ENCODE measurements at places on chromosomes 3 and 15.

- DNase-seq: no peak
Measured at GRCh38 chr15:74829486-74829885, 3.1 kb downstream of the CPLX3 start.

DNA sequence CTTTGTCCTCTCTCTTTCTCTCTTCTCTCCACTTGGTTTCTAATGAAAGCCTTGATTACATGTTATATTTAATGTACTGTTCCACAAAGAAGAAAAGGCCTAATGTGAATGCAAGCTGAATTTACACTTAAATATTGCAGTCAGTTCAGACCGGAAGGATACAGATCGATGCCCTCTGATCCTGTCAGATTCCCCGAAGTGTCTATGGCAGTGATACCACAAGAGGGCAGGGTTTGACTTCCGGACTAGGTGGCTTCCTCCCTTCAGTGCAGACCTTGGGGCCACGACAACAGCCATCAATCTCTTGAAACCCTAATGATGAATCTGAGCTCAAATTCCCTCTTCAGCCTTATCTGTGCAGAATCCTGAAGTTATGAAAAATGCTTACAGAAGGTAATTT is 29.5 kb downstream of the AGTR1 start:
- DNase-seq: peak; percentile 63

DNA sequence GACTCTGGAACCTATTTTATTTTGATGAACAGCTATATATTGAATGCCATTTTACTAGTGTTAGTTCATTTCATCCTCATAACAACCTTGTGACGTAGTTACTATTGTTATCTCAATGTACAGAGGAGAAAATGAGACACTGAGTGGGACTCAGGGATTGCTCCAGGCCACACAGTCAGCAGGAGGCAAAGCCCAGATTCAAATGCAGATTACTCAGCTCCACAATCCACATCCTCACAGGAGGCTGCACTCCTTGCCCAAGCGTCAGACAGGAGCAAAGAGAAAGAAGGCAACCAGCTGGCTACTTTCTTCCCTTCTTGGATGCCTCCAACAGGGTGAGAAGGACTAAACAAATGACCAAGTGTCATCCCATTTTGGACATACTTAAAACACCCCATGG is 92.0 kb upstream of the CCDC54 start:
- DNase-seq: no peak

DNA sequence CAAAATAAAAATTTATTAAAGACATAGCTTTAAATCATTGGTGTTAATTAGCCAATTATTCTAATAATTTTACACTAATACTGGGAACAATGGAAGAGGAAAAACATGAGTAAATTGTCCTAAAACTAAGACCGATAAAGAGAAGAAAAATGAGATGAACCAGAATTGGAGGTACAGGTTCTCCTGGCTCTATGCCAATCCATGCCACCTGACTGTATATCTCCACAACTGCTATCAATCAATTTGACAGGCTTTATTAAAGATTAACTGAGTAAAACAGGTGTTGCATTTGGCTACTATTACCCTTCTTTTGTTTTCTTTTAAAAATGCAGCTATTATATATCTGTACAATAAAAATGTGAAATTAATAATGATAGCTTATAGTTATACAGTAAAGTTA is 850.0 kb downstream of the CADM2 start:
- no peak for DNase-seq

- DNase-seq: peak; percentile 75
Measured at GRCh38 chr15:63487076-63487757, 17.2 kb upstream of the USP3 start.

- no peak for DNase-seq
Measured at GRCh38 chr15:86237111-86237500, 157.4 kb downstream of the AGBL1 start.

DNA sequence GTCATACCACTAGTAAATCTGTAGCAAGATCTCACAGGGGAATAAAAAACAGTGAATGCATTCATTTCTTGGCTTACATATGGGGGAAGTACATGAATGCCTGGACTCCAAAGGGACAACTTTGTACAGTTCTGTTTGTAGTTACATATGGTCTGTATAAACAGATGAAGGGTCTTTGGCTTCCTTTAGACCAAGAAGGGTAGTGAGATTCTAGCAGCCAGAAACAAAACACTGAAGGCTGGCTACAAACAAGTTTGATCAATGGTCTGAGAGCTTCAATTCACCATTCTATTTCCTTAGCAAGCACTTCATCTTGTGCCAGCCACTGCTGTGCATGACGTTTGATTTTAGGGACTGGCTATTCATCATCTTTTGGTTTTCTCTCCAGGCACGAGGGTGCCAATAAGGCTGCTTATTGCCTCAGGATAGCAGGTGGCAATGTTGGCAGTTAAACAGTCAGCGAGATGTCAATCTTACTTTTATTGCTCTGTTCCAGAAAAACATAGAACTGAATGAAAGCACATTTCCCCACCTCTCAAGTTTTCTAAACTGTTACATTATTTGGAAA is 313.7 kb upstream of the COL8A1 start:
- peak; percentile 14 for DNase-seq

DNA sequence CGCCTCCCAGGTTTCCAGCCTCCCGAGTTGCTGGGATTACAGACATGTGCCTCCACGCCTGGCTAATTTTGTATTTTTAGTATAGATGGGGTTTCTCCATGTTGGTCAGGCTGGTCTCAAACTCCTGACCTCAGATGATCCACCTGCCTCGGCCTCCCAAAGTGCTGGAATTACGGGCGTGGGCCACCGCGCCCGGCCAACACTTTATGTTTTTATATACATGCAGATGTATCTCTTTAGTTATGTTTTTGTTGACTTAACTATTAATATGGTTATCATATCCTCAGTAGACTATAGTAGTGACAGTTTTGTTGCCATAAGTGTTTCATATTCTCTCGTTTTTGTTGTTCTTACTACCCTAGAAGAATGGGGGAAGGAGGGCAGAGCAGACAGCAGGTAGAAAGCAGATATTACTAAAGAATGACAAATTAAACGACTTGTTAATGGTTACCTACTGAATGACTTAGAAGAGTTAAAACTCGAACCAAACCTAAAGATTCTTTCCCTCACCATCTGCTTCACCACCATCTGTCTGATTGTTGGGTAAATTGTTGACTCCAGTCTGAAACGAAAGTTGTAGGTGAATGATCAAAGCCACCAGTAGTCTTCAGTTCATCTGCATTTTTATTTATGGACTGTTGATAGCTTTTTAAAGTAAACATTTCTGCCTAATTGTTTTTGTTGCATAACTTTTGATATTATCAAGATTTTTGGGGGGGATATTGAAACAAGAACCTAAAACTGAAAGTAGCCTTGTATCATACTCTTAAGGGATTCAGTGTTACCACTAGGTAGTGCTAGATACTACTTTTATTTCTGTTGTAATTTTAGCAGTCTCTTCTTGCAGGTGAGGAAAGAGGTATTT is 89.3 kb downstream of the RASA2 start:
- peak; percentile 42 for DNase-seq
